NB4 (cell line): ENCODE measurements at places on chromosomes 6 and 20.

DNA sequence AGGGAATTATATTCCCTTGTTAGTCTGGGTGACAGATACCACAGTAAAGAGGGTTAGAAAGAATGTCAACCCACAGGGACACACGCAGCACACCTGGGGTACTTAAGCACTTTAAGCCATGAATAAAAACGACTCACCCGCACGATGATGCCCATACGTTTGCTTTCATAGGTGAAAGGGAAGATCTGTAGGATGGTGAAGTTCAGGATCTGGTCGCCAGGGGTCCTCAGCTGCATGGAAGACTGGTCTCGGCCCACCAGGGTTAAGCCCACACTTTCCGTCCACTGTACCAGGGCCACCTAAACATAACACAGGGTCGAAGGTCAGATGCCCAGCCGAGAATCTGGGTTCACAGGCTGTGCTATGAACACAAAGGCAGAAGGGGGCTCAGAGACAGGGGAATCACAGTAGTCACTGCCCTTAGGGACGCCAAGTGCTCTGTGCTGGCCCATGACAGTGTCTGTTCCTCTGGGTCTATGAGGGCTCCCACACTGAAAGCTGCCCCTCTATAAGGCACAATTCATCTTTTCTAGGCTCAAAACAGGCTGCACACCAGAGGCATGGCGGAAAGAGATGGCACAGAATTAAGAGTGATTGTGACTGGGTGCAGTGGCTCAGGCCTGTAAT is 96.8 kb upstream of the NFATC2 start:
- DNase-seq: peak; percentile 75

DNA sequence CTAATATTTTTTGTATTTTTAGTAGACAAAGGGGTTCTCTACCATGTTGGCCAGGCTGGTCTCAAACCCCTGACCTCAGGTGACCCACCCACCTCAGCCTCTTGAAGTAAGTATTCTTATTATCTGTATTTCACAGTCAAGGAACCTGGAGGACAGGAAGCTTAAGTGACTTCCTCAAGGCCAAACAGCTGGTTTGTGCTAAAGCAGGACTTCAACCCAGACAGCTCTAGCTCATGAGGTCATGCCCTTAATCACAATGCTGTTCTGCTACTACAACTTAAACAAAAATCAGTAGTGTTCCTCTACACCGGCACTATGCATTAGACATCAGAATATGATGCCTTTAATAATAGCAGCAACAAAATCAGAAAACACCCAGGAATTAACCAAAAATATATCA is 168.9 kb downstream of the ADGB start:
- peak; percentile 28 for DNase-seq

GRCh38 chr6:153092082-153093013 is 38.7 kb downstream of the RGS17 start:
- DNase-seq: peak; percentile 43

DNA sequence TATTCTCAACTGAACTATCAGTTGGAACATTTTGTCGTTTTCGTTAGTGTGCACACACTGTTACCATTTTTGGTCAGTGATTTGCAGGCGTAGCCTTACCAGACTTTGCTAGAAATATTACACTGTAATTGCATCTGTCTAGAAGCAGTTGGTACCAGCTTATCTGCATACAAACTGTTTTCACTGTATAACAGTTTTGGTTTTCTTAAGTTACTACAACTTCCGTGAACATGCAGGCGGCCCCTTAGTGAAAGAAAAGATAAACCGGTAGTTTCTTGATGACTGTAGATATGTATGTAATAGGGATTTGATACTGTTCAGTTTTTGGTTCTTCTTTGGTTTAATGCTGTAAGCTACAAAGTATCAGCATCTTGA is 1.3 kb downstream of the DSTN start:
- no peak for DNase-seq

DNA sequence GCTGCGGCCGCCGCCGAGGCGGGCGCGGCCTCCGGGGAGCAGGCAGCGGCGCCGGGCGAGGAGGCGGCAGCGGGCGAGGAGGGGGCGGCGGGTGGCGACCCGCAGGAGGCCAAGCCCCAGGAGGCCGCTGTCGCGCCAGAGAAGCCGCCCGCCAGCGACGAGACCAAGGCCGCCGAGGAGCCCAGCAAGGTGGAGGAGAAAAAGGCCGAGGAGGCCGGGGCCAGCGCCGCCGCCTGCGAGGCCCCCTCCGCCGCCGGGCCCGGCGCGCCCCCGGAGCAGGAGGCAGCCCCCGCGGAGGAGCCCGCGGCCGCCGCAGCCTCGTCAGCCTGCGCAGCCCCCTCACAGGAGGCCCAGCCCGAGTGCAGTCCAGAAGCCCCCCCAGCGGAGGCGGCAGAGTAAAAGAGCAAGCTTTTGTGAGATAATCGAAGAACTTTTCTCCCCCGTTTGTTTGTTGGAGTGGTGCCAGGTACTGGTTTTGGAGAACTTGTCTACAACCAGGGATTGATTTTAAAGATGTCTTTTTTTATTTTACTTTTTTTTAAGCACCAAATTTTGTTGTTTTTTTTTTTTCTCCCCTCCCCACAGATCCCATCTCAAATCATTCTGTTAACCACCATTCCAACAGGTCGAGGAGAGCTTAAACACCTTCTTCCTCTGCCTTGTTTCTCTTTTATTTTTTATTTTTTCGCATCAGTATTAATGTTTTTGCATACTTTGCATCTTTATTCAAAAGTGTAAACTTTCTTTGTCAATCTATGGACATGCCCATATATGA is 3.2 kb downstream of the MARCKS start:
- no peak for DNase-seq

DNA sequence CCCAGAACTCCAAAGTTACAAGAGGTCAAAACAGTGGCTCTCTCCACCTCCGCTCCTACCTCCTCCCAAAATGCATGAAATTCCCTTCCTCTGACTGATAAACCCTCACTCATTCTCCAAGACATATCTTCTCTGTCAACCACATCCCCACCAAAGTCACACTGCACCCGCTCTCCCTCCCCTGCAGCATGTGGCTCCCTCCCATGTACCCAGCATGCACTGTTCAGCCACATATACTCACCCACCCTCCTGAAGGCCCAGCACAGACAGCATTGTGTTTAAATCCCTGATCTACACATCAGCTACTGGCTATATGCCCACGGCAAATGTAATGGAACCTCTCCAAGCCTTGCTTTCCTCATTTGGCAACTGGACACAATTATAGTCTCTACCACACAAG is 5.5 kb upstream of the POU5F1 start:
- DNase-seq: no peak

DNA sequence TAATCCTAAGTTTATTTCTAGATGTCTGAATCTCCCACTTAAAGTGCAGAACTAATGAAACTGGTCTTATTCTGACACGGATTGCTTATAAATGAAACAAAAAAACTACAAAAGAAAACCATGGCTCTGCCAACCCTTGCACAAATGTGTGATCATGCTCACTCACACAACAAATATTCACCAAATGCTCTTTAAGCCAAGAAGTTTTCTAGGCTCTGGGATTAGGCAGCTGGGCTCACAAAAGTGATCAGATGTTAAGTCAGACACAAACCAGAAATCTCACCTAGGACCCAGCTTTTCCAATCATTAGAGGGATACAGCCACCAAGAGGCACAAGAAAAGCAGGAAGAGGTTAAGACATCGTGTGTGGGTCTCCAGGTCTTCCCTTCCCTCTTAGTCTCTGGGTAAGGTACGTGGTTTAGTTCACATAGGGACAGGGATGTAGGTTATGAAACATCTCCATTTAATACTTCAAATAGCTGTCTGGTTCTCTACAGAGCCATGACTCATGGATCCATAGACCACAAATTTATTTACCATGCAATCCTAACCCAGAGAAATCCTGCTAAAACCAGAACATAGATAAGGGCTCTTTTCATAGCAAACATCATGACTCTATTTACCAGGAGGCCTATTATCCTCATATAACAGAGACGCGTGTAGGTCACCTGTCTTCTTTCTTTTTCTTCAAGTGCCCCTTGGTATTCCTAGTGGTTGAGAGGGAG is 165.2 kb downstream of the WDR27 start:
- peak; percentile 14 for DNase-seq

GRCh38 chr6:30806581-30807183 is 62.3 kb upstream of the IER3 start:
- DNase-seq: no peak

GRCh38 chr6:162974685-162975084 is 246.9 kb downstream of the PACRG start:
- no peak for DNase-seq

DNA sequence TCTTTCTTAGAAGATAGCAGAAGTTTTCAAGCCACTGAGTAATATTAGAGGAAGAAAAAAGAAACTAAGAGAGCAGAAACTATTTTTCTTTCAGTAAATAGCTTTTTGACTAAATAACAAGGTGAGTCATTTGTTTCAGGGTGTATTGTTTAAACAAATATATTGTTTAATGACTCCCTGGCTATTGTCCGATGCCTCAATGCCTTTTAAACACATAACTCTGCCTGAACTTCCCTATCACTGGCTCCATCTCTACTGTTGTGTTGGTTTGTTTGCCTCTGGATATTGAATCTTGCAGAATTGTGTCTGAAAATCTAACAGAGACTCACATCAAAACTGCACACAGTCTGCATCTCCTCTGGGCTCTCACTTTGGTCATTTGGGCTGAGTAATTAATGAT is 19.6 kb upstream of the CLIC5 start:
- DNase-seq: no peak

DNA sequence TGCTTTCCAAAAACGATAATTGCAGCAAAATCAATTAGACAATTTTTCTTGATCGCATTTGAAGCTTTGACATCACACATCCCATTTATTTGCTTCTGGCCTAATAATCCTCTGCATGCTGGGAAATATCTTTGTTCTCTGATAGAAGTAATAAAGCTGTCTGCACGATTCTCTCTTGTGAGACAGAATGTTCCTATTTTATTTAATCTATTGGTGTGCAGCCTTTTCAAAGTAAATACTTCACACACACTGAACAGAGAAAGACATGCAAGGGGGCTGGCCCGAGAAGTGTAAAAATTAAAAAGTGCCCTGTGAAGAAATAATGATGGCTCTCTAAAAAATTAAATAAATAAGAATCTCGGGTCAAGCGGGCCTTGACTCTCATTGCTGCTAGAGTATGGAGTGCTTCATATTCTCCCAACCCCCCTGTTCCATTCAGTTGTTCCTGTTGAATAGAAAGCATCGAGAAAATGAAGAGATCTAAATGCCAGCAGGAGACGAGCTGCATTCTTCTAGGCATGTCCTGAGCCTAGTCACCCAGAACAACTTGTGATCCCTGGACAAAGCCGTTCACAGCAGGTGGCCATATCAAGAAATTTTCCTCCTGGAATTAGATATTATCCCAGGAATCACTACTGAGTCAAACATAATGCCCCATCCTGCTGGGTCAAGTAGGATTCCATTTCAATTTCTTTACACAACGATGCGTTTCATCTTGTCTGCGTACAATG is 625.9 kb upstream of the EPHA7 start:
- no peak for DNase-seq

DNA sequence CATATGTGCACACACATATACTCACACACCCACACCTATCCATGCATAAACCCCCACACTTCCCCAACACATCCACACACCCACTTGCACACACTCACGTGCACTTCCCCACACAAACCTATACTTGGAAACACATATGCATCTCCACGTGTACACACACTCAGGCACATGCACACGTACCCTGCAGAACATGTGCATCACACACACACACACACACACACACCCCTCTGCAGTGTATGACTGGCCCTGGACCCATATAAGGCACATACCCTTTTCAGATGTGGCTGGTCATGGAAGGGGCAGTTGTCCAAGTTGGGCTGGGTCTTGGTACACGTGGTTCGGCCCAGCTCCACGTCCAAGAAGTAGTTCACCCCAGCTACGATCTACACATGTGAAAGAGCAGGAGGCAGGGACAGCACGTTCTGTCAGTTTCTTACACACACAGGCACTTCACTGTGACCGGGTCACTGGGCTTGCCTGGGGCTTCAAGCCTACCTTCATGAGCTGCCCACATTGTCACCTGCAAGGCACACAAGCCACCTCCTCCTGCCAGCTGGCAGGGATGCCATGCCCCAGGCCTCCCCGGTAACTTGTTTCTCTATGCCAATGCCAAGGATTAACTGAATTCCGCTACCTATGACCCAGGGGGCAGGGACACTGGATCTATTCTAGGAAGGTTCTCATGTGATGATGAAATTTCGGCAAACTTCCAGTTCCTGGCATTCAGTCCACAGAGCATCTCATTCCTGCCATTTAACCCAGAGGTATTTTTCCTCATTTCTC is 2.6 kb downstream of the CST3 start:
- no peak for DNase-seq

GRCh38 chr20:24662752-24663365 is 193.4 kb downstream of the SYNDIG1 start:
- DNase-seq: no peak

- DNase-seq: no peak
These were observed 47.3 kb upstream of the SASH1 start for GRCh38 chr6:148295261-148295887.

GRCh38 chr20:52937591-52938100 is 34.5 kb upstream of the TSHZ2 start:
- DNase-seq: peak; percentile 24

DNA sequence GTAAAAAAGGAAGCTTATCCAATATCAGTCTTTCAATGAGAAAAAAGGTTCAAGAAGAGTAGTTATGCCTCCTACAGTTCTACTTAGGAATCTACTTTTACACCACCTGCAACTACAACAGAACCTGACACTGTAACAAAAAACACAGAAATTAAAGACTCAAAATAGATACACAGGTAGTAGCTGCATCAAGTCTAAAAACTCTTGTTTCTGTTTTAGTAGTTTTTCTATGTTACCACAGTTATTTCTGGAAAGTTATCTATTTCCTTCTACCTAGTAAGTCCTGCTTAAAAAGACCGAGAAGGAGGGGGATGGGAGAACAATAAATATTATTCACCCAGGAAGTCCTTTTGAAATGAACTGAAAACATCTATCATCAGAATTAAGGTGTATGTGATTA is 52.5 kb downstream of the ATG5 start:
- no peak for DNase-seq

GRCh38 chr20:58024241-58024721 is 204.2 kb downstream of the ANKRD60 start:
- no peak for DNase-seq

GRCh38 chr6:46281110-46281509 is 110.3 kb upstream of the ENPP5 start:
- no peak for DNase-seq

DNA sequence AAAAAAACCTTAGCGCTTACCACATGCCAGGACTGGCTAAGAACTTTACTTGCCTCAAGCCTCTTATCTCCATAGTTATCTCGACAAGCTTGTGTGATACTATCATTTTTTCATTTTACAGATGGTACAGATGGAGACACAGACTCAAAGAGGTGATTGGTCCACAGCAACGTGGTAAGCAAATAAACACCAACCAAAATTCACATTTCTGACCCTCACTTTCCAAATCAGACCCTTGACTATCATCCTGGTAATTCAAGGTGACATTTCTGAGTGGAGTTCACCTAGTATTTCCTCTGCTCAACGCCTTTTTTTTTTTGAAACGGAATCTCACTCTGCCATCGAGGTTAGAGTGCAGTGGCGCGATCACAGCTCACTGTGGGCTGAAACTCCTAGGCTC is 25.9 kb upstream of the ILRUN start:
- no peak for DNase-seq
